ENCODE measurements at places on chromosomes 4 and X. TPM values are rescaled to one million over a fixed set of nuclear protein-coding genes. Genes with fewer than 3 reads are reported as not detected.

ITM2A gene
- total RNA-seq = 160 TPM

XG gene
- not detected for total RNA-seq

STAP1 gene
- total RNA-seq = 32.4 TPM

SPANXA2 gene
- total RNA-seq = not detected

PDE5A gene
- not detected for total RNA-seq

ADAD1 gene
- not detected for total RNA-seq

MAGEA8 gene
- total RNA-seq = not detected

SMIM10L2A gene
- total RNA-seq = 0.38 TPM
